Adrenal gland (tissue), 19 donors: ENCODE measurements at places on chromosomes 7 and 10. TPM values are rescaled to one million over a fixed set of nuclear protein-coding genes. Genes with fewer than 3 reads are reported as not detected.

DNA sequence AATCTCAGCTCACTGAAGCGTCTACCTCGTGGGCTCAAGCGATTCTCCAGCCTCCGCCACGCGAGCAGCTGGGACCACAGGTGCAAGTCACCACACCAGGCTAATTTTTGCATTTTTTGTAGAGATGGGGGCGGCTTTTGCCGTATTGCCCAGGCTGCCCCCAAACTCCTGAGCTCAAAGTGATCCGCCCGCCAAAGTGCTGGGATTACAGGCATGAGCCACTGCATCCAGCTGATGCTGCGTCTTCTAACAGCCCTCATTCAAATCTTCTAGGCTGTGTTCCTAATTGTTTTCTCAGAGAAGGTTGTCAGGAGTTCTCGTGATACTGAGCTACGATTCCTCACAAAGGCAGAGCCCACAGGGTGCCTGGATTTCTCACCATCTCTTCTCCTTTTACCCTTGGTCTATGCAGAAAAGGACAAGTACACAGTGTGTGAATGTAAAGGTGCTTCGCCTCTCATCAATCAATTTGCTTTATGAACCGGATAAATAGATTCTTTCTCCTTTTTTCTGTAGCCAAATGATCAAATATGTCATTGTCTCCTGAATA lies 247.3 kb upstream of the PTN start:
- DNase-seq = no peak

GRCh38 chr7:31110331-31111108 lies 58.4 kb downstream of the ADCYAP1R1 start:
- no peak for DNase-seq

- no peak for DNase-seq
These were observed 10.8 kb downstream of the SERPINE1 start for GRCh38 chr7:101137651-101138212.

Gene C10orf53
- not detected for total RNA-seq

GRCh38 chr10:124339119-124340032 lies 79.3 kb downstream of the OAT start:
- no peak for DNase-seq

DNA sequence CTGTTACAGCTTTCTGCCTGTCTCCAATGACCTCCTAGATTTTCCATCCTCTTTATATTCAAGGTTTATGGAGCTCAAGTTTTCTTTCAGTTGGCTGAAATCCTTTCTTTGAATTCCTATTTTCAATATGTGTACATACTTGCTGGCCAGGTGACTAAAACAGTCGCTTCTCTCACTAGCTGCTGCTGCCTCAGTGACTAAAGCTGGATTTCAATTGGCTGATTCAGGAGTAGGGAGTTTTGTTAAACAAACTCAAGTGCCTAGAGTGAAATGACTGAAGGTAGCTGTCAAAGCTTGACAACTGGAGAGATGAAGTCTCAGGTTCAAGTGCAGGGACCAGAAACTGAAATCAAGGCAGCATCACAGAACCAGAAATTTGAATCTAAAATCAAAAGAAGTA lies 6.7 kb upstream of the POLR1F start:
- DNase-seq = no peak

Gene OR2A12
- not detected for total RNA-seq

- no peak for DNase-seq
These were observed 16.8 kb upstream of the CRYGN start for GRCh38 chr7:151456782-151457181.

Gene SFTPA1
- total RNA-seq = 11.2 TPM
